Right ventricle myocardium inferior (tissue), 1 donor: ENCODE measurements at places on chromosomes 16 and 17. TPM values are rescaled to one million over a fixed set of nuclear protein-coding genes. Genes with fewer than 3 reads are reported as not detected.

SLC38A8 gene
- 3.1 TPM for total RNA-seq

RAP1GAP2 gene
- 57.2 TPM for total RNA-seq

DNA sequence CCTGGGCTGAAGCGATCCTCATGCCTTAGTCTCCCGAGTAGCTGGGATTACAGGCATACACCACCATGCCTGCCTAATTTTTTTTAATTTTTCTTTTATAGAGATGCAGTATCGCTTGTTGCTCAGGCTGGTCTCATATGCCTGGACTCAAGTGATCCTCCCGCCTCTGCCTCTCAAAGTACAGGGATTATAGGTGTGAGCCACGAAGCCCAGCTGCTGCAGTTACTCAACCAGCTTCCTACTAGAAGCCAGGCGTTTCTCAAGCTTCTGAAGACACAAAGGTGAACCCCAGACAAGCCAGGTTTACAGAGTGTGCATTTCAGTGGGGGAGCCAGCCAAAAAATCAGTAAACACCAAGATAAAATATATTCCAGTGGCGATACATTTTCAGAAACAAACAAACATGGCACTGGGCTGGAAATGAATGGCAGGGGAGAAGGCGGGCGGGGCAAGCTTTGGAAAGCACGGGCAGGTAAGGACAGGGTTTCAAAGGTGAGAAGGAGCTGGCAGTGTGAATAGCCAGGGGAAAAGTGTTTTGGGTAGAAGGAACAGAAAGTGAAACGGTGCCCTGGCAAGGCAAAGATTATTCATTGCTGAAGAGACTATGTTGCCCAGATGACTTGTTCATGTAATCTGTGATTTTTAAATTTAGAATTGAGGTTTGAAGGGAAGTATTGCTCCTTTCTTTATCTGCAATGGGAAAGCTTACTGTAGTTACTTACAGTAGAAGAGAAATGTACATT is 471.1 kb downstream of the WWOX start:
- DNase-seq: no peak

DNA sequence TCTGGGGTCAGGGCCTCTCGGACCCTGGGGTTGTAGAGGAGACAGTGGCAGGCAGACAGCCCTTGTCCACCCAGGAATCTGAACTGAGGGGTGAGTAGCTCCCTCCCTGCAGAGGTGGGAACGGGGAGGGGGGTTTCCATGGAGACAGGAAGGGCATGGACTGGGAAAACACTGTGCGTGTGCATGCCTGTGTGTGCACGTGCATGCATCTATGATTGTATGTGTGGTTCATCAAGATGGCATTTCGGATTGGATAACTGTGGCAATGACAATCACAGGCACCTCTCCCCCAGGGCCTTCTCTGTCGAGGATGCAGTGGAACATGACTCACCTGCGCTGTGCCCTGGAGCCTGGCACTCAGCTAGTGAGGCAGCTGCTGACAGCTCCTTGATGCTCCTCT is 6.1 kb upstream of the CD300C start:
- no peak for DNase-seq

DNA sequence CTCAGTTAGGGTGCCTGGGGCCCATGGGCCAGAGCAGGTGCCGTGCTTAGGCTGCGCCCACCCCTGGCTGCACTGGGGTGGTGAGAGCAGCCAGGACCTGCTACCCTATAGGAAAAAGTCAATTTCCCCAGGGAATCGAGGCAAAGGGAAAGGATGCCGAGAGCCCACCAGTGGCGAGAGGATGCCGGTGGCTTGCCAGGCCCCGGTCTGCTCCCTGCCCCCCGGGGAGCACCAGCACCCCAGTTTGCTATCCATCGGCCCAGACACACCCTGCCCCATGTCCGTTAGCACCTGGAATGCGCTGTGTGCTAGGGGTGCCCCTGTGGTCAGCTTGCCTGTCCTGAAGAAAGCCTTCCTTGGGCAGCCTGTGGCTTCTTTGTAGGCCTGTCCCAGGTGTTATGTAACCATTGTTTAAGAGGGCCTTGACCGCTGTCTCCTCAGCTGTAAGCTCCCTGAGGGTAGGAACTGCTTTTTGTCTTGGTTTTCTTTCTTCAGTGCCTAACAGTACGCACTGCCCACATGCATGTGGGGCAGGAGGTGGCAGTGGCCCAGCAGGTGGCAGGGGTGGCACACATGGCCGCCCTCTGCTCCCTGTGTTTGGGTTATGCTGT is 40.8 kb downstream of the NT5M start:
- no peak for DNase-seq
